ENCODE measurements at places on chromosomes 11 and 22. TPM values are rescaled to one million over a fixed set of nuclear protein-coding genes. Genes with fewer than 3 reads are reported as not detected.

GAL gene
- total RNA-seq: not detected

MN1 gene
- total RNA-seq: 0.16 TPM

GAL3ST3 gene
- total RNA-seq: not detected

OR51G2 gene
- not detected for total RNA-seq

CRYBA4 gene
- total RNA-seq: 0.29 TPM

MS4A4E gene
- not detected for total RNA-seq

All from SK-MEL-5 (cell line).